Adipocyte (in vitro differentiated cells): ENCODE measurements at places on chromosomes 1 and 21.

DNA sequence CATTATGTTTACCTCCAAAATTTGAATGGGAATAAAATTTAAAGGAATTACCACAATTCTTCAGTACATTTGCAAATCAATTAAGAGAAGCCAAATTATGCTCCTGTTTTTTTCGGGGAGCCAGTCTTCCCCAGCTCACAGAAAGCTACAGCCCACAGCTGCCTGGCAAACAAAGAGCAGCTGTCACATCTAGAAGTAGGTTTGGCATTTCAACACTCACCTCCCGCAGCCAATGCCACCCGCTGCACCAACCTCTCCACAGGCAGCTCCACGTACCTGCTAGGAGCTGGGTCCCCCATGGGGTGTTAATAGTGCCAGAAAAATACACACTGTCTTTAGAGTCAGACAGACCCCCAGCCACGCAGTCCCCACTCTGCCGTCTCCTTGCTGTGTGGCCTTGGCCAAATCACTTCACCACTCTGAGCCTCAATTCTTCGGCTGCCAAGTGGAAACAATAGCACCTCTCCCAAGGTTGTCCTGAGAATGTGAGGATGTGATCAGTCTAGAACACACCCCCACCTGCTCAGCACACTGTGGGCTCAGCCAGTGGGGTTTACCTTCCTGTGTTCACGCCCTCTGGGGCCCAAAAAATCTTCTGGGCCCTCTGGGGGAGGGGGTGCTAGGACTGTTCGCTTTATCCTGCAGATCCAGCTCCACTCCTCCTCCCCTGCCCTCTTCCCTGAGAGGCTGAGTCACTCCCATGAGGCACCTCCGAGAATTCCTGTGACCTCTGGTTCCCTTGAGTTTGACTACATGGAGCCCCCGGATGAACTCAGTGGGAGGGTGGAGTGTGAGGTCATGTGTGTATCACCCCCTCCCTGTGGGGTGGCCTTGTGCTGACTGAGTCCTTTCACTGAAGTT is 204.3 kb upstream of the GRIK3 start:
- no peak for DNase-seq

DNA sequence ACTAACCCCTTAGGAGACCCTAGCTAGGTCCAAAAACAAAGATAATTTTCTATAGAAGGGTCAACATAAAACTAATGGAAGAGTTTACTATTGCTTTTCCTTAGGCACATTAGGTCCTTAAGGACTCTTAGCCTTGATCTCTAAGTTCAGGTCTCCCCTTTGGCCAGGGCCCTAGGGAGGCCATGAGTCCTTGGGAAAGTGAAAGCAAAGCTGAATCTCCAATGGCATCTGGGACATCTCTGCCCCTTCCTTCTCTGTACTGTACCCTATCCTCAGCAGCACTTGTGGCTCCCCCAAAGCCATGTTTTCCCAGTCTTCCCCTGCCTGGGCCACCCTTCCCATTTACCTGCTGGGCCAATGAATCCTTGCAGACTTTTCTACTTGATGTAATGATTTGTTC is 14.3 kb downstream of the IER5 start:
- DNase-seq, result no peak

DNA sequence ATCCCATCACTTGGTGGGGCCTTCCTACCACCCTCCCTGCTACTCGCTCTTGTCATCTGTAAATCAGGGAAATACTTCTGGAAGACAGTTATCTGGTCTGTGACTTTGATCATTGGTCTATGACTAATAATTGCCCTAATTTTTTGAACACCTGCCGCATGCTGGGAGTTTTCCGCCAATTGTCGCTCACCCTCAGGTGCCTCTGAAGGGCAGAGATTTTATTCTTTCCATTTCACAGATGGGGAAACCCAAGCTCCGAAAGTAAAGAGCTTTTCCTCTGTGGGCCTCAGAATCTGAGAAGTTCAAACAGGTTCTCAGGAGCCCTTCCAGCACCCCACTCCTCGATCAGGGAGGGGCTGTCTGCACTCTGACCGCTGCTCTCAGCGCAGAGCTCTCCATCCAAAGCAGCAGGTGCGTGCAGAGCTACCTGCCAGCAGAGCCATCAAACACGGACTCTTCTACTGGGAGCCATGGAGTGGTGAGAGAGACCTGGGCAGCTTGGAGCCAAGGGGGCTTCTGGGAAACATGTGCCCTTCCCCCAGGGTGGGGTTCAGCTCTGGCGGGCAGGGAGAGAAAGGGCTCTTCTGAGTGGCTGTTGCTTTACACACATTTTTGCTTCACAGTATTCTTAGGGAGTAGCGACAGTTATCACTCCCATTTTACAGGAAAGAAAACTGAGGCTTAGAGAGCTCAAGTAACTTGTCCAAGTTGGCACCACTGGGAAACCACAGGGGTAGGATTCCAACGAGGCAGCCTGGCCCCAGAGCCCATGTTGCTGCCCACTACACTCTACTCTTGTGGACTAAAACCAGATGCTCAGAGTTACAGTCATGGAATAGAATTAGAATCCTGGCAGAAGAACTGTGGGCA is 5.8 kb upstream of the RUNX3 start:
- no peak for DNase-seq

DNA sequence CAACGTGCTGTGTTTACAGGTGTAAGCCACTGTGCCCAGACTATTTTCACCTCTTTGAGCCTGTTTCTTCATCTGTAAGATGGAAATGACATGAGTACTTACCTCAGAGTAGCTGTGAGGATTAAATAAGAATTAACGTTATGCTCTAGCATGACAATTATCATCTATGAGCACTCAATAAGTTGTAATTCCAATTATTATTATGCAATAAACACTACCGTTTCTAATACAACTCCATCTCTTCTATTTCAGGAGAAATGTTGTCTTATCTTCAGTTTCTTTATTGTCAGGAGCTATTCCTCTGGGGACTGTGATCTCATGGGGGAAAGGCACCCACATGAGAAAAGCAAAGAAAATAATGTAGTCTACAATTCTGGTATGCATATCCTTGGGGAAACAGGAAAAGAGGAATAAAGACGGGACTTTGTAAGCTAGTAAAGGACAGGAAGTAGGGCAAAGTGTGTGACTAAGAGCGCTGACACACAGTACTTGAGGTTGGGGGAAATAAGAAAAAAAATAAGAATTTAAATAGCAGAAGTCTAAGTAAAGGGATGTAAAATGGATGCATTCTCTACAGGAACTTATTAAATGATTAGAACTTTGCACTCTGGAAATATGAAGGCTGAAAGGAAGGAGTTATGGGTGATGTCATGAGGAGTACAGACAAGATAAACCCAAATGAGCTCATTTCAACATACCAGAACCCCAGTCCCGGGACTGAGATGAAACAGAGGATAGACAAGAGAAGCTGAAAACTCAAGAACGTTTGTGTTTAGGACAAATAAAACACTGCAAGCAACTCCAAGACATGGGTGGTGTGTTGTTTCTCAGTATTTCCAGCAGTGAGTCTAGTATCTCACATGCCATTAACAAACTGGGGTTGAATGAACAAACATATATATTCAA is 9.8 kb downstream of the PHC2 start:
- peak; percentile 29 for DNase-seq

DNA sequence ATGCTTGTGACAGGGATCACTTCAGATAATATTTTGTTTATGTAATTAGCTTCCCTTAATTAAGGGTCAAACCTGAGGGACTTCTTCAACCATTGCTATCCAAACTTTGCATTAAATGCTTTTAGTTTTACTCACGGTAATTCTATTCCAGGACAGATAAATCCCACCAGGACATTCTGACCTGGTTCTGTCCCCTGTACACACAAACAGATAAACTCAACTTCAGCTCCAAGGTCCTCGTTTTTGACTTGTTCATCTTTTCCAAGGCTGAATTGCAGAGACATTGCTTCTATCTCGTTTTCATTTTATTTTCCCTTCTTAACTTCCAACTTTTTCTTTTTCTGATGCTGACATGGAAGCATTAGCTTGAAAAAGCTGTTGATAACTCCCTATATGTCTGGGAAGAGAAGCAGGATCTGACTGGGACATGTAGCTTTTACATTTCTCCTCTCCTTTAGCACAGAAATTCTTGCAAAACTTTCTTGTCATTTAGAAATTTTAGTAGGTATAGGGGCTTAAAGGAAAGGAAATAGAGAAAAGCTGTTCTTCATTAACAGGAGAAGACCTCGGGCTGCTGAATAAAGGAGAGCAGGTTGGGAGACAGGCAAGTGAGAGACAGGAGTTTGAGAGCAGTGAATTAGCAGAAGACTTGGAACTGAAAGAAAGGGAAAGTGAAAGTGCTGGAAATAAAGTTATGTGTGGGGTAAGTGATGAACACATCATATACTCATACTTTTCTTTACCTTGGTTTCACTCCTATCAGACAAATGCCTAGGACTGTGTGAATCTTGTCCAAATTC is 231.7 kb upstream of the B3GALT2 start:
- DNase-seq, result peak; percentile 62

- DNase-seq, result no peak
These were observed 56.8 kb downstream of the C1orf21 start for GRCh38 chr1:184443624-184444023.

GRCh38 chr1:200684015-200684414 is 14.3 kb upstream of the DDX59 start:
- no peak for DNase-seq

DNA sequence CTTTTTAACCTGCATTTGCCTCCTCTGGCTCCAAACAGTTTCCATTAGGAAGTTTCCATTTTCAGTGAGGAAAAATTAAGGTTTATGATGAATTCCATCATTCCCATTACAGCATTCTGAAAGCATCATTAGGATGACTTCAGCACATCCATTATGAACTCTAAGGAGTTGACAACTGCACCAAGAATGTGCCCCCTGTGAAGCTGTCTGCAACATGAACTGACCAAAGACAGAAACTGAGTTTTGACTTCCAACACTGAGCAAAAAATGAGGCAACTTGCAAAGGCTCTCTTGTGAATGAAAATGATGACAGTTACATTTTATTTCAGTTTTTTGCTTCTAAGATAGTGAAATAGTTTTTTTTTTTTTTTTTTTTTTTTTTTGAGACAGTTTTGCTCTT is 18.3 kb upstream of the KCNE1 start:
- DNase-seq, result peak; percentile 63

GRCh38 chr1:246513619-246514343 is 6.7 kb upstream of the SMYD3 start:
- no peak for DNase-seq
